RKO (cell line): ENCODE measurements at places on chromosomes 2 and 18.
A peak's percentile ranks its signal among the peaks of the same experiment; 100 is the strongest.

DNA sequence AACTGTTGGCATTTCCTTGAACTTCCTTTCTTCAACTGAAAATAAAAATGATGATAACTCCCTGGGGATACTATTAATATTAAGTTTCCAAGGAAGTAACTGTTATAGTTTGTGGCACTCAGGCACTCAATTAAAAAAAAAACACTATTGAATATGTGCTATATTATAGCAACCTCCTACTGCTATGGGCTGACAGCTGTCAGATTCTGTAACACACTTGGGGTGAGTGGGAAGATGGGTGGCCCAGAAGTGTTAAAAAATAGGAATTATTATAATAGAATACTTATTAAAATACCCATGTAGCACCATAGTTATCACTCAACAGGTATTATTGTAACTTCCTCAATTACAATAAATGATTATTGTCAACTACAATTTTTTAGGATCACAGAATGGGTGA is 130.9 kb downstream of the RNF152 start:
- no peak for DNase-seq

DNA sequence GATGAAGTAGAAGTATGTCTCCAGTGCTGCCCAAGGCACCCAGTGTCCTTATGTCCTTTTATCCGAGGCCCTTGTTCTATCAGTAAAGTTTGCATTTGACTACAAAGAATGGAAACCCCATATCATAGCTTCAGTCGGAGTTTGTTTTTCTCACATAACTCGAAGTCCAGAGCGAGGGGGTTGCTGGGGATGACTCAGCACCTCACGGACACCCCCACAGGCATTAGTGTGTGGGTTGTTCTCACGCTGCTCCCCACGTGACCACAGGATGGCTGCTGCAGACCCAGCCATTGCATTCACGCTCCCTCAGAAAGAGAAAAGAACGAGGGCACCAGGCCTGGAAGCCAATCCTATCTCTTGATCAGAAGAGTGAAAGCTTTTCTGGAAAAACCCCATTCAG is 27.8 kb downstream of the SALL3 start:
- DNase-seq, result no peak

DNA sequence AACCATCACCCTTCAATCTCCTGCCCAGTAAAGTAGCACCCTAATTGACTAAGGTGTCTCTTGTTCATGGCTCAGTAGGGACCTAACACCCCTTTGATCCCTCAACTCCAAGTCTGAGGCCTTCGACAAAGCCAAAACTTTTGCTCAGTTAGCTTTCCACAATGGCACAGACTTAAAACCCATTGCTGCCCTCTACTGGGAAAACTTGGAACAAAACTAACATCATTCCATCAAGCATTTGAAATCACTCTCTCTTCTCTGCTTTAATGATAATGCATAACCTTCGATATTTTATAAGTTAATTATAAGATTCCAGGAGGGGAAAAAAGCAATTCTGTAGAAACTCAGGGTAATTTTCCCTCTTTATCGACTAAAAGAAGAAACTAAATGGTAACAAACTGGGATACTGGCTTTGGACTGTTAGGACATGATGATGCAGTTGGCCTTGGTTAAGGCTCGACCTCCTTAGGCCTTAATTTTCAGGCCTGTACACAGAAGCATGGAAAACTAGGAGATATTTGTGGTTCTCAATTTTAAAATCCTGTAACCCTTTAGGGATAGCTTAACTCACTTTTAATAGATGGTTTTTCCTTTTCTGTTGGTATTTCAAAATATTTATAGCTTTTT is 127.8 kb downstream of the STK39 start:
- DNase-seq, result peak; percentile 61

GRCh38 chr2:239220981-239221396 is 179.8 kb downstream of the HDAC4 start:
- DNase-seq, result no peak

- DNase-seq, result peak; percentile 18
Measured at GRCh38 chr2:203759690-203760365, 53.4 kb downstream of the CD28 start.

GRCh38 chr2:235582729-235583128 is 88.9 kb downstream of the AGAP1 start:
- no peak for DNase-seq

DNA sequence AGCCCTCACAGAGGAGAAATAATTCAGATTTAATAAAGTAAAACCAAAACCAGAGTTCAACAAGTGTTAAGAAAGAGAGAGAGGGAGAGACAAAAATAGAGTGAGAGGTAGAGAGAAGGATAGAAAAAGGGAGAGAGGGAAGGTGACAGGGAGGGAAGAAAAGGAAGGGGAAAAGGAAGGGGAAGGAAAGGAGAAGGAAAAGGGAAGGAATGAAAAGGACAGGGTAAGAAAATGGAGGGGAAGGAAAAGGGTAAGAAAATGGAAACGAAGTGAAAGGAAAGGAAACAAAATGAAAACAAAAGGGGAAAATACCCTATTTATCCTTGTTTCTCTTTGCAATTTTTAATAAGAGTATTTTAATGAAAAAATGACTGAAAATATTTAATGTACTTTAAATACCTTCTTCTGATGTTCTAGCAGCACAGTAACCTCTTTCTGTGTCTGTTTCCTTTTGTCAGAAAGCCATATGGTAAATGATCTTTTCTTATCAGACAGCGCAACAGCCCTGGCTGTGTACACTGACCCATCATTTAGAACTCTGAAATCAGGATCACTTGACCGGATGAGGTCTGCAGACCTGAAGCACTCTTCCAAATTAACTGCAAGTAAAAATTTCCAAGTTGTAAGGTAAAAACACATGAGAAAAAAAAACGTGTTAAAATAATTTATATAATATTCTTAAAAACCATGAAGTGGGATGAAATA is 11.8 kb downstream of the DSC3 start:
- no peak for DNase-seq

- peak; percentile 23 for DNase-seq
Measured at GRCh38 chr2:171999161-171999560, 592 bp upstream of the METAP1D start.
